GM23248 (cell line): ENCODE measurements at places on chromosomes 7 and 10.
A peak's percentile ranks its signal among the peaks of the same experiment; 100 is the strongest.

DNA sequence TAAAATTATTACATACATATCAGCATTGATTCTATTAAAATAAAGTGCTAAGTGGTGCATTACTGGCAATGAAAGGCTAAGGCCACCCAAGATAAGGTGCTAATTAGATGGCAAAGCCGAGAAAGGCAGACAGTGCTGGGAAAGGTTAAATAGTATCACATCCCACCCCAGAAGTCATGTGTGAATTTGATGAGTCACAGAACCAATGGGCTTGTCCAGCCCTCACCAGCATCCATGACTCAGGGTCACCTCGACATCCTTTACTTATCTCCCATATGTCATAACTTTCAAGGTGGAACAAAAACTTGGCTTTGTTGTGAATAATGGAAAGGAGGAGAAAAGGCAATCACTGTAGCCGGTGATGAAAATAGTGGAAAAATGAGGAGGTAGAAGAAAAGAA, 459.1 kb downstream of the PLXNA4 start:
- DNase-seq, result peak; percentile 86
- peaks cover 20% of the 10 kb centered on the region for H3K4me1 ChIP-seq
- no peaks in the 10 kb centered on the region for H3K27me3 ChIP-seq
- H3K36me3 ChIP-seq, result no peaks in the 10 kb centered on the region

GRCh38 chr10:28343252-28343651, 40.4 kb upstream of the MPP7 start:
- no peaks in the 10 kb centered on the region for H3K4me1 ChIP-seq
- H3K4me3 ChIP-seq, result no peak overlapping the region
- no peaks in the 10 kb centered on the region for H3K36me3 ChIP-seq
- no peak for DNase-seq
- no peak overlapping the region for H3K27ac ChIP-seq
- H3K27me3 ChIP-seq, result peaks cover 22% of the 10 kb centered on the region

DNA sequence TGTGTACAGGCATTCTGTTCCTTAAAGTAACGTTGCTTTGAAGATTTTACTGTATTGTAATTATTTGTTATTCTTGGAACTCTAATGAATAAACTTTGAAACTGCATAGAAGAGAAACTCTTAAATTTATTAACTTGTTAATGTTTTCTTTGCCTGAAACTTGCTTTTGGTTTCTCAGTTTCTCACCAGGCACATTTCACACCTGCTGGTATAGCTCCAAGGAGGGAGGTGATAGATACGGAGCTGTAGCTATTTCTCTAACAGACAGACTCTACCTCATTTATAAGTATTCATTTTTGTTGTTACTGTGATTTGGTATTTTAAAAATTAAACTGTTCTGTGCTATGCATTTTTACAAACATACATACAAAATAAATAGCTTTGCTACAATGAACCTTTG, 32.7 kb downstream of the R3HCC1L start:
- H3K4me3 ChIP-seq, result no peak overlapping the region
- no peak for DNase-seq
- no peak overlapping the region for H3K27ac ChIP-seq
- H3K4me1 ChIP-seq, result peaks cover 8% of the 10 kb centered on the region
- no peaks in the 10 kb centered on the region for H3K27me3 ChIP-seq
- H3K36me3 ChIP-seq, result peaks cover 13% of the 10 kb centered on the region; the same call in 1 of the 2 replicates

- DNase-seq, result no peak
- 0 out of 2 replicates have a peak, but pooled peaks cover 9% of the 10 kb centered on the region for H3K4me1 ChIP-seq
- no peaks in the 10 kb centered on the region for H3K36me3 ChIP-seq
- no peak overlapping the region for H3K4me3 ChIP-seq
- H3K27ac ChIP-seq, result no peak overlapping the region
Measured at GRCh38 chr10:672992-673391, 16.5 kb downstream of the DIP2C start.

DNA sequence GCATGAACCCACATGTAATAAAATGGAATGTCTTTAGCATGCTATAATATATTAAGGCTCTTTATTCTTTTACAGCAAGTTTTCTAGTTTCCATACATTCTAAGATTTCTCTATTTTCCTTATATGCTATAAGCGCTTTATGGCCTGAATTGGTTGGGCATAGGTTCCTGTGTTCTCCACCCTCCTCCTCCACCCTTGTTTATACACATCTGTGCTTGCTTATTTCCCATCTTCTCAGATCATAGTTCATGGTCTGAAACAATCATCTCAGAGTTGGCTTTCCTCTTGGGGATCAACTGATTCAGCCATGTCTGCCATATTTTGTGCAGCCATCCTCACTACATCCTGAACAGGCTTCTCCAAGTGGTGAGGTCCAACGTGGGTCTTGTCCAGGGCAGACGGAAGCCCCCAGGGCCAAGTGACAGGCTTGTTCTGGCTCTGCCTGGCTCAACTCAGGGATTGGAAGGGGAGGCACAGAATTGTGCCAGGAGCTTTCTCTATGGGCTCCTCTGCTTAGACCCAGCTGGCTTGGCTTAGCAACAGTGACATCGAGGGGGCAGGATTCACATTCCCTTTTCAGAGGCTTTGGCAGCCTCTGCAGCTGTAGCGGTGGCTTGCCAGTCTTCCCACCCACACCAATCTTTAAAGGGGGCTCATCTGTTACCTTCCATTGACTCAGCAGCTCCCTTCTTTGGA, 327.3 kb downstream of the PTEN start:
- no peaks in the 10 kb centered on the region for H3K27me3 ChIP-seq
- H3K36me3 ChIP-seq, result no peaks in the 10 kb centered on the region
- H3K4me1 ChIP-seq, result peaks cover 22% of the 10 kb centered on the region
- no peak overlapping the region for H3K27ac ChIP-seq
- no peak for DNase-seq

DNA sequence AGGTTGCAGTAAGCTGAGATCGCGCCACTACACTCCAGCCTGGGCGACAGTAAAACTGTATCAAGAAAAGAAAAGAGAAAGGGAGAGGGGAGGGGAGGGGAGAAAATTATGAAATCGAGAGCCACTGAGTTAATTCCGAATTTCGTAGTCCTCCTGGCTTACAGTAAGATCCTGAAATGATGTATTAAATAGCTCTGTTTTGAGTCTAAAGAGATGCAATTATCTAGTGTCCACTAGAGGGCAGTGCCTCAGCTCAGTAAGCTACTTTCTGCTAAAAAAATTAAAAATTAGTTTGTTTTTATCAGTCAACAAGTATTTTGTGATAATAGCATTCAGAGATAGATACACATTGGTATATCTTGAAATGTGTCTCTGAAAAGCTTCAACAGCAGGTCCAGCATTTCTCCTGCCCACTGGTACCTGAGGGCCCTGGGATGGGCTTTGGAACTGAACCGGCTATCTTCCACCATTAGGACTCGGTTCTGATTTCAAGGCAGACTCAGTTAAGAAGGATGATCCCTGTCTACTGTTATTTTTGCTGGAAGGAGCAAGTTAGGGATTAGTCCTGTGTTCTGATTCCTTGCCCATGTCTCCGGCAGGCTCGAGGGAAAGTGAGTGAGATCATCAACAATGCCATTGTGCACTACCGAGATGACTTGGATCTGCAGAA, 19.5 kb downstream of the TSPAN33 start:
- no peak overlapping the region for H3K4me3 ChIP-seq
- peak; percentile 72 for DNase-seq
- no peak overlapping the region for H3K27ac ChIP-seq
- no peaks in the 10 kb centered on the region for H3K4me1 ChIP-seq
- H3K36me3 ChIP-seq, result no peaks in the 10 kb centered on the region

DNA sequence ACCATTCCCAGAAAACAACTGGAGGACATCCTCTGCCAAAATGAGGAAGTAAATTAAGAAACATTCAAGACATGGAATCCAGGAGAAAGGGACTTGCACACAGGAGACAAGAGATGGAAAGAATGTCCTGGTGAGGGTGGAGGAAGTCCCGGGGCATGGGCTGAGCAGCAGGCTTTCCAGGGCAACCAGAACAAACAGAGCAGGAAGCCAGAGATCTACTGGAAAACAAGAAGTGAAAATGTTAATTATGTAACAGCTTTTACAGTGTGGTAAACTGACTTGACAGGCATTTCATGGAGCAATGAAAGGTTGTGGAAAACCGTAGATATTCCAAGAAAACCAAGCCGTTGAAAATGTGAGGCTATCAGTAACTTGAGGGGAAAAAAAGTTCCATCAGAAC, 55.2 kb upstream of the ZNF746 start:
- H3K27me3 ChIP-seq, result no peaks in the 10 kb centered on the region
- DNase-seq, result no peak
- peaks cover 28% of the 10 kb centered on the region; the same call in 1 of the 2 replicates for H3K36me3 ChIP-seq
- no peak overlapping the region for H3K4me3 ChIP-seq
